ENCODE measurements at places on chromosomes 16 and 17.

- no peak for DNase-seq
Observed at GRCh38 chr17:63974594-63975192, 2.0 kb upstream of the SCN4A start.

GRCh38 chr16:70663524-70664324 lies 17.4 kb downstream of the IL34 start:
- no peak for DNase-seq

- no peak for DNase-seq
Observed at GRCh38 chr16:27665881-27666280, 115.9 kb downstream of the KATNIP start.

DNA sequence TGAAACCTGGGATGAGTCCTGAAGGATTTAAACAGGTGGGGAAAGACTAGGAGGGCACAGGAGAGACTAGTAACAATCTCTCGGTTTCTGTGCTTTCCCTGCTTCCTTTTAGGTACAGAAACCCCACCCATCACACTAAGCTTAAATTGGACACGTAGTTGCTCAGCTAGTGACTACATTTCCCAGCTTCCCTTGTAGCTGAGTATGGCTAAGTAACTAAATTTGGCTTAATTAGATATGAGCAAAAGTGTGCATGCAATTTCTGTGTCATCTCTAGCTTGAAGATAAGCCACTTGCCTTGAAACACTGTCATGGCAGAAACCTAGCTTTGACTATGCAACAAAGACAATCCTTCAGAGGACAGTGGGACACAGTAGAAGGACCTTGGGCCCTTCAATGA lies 36.5 kb downstream of the CACNG1 start:
- no peak for DNase-seq

GRCh38 chr17:7064261-7064660 lies 15.8 kb downstream of the CLEC10A start:
- DNase-seq, result no peak
